ENCODE measurements at places on chromosomes 1 and 21.

GRCh38 chr1:235843461-235843961 is 23.2 kb downstream of the LYST start:
- DNase-seq: no peak

- no peak for DNase-seq
These were observed 24.5 kb upstream of the PADI2 start for GRCh38 chr1:17143760-17144159.

DNA sequence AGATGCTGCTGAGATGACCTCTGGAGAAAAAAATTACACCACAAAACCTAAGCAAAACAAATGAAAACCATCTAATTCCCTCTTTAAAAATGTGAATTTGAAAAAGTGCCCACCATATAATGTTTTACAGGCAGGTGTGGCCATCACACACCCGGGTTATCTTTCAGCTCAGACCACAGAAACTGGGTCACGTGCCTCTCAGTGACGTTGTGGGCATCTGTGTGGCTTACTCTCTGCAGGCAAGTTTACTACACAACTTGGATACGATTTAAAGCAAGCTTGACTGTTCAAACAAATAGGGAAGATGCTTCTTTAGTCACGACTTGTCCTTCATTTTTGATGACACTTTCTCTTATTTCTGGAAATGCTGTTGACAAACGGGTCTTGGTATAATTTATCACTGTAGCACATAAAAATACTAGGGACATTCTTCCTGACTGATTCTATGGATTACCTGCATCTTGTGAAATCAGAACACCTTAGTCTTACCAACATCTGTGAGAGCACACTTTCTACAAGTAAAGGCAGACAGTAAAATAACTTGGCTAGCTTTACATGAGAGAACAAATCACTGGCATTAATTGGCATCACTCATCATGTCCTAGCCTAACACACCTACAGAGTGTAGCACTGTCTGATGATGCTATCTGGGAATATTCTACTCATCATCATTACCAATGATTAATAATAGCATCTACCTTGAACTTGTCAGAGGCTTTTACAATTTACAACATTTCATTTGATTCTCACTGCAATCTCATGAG is 89.3 kb upstream of the EDEM3 start:
- peak; percentile 77 for DNase-seq

DNA sequence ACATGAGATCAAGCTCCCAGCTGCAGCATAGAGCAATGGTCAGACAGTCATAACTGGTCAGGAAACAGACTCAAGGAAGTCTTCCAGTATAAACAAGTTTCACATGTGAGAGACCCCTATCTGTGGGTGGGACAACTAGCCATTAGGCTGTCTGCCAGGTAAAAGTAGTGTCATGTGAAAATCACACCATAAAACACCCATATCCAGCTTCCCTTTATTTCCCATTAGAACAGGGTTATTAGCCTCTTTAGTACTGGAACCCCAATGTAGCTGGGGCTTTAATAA is 426.7 kb downstream of the KCNT2 start:
- no peak for DNase-seq

GRCh38 chr1:151832318-151832980 is 847 bp upstream of the RORC start:
- peak; percentile 87 for DNase-seq

GRCh38 chr21:45388011-45388521 is 16.9 kb upstream of the COL18A1 start:
- DNase-seq: no peak

DNA sequence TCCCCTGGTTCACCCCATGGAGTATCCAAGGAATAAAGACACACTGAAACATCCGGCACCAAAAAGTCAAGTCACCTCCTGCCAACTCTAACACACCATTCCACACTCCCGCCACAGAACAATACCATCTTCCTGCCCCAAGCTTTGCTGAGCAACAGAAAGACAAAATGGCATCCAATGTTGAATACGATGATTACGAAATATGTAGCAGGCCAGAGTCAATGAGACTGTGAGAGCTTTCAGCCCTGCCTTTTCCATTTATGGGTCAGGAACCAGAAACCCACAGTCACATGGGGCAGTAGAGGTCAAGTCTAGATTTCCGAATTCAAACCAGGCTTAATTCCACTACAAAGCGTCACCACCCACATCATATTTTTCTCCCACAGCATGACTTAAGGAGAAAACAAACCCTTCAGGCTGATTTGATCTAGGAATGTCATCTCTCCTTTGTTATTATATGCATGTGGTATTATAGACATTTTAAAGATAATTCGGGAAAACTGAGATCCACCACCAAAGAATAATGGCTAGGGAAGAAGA is 249.8 kb downstream of the SETD4 start:
- no peak for DNase-seq

Data from transverse colon (tissue), 4 donors.